ENCODE measurements at places on chromosomes 16 and 17. TPM values are rescaled to one million over a fixed set of nuclear protein-coding genes. Genes with fewer than 3 reads are reported as not detected.

DNA sequence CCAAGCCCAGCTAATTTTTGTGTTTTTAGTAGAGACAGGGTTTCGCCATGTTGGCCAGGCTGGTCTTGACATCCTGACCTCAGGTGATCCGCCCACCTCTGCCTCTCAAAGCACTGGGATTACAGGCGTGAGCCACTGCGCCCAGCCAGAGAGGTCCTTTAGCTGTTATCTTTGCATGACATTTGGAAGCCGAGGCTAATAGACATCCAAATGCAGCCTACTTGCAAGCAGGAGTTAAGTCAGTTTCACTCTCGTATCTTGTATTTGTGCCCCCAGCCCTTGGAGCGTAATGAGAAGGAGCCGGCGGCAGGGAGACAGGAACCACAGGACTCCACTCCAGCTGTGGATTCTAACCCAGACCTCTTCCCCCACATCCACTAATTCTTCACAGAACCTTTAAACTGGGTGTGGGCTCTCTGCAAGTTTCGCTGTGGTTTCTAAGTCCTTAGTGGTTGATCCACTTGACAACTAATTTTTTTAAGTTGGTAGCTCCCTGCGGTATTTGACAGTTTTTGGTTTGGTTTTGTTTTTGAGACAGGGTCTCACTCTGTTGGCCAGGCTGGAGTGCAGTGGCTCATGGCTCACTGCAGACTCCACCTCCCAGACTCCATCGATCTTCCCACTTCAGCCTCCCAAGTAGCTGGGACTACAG is 3.1 kb upstream of the CYTH1 start:
- DNase-seq: no peak

DNA sequence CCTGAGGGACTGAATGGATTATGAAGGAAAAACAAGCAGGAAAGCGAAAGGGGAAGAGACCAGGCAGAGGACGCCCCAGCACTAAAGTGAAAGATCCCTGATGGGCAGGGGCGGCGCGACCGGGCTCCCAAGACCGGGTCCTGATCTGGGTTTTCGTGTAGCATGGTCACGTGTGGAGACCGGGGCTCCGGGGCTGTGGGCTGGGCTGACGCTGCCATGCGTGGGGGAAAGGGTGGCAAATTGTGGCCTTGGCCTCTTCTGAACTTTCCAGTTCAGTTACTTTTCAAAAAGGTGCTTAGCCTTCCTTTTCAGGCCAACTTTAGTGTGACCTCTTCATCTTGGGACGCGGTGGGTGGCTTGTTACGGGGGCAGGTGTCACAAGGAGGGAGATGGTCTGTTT is 57.5 kb downstream of the METRNL start:
- peak; percentile 11 for DNase-seq

GRCh38 chr16:68187505-68187904 is 48.4 kb downstream of the ESRP2 start:
- no peak for DNase-seq

DNA sequence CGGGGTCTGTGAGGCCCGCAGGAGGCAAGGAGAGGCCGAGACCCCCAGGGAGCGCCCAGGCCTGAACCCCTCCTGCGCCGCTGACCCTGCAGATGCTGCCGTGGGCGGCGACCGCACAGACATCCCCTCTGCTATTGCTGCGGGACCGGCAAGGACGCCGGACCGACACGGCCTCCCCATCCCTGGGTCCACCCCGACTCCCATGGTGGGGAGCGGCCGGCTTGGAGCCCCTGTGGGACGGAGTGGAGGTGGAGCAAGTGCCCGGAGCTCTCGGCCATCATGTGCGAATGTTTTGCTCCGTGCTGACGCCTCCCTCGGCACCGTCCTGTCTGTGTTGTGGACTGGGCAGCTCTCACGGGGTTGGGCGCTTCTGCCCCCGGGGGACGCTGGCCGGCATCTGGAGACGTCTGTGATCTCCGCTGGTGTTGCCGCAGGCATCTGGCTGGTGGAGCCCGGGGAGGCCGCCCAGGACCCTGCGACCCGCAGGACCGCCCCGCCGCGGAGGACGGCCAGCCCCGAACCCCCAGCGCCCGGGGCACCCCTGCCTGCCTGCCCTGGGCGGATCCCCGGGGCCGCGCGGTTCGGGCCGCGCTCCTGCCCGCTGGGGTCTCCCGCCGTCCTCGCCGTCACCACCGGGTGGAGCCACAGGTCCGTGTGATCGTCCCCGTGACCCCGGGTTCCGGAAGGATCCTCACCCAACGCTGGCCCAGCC is 12.8 kb upstream of the GNG13 start:
- DNase-seq: no peak

Gene CDRT15
- not detected for total RNA-seq

DNA sequence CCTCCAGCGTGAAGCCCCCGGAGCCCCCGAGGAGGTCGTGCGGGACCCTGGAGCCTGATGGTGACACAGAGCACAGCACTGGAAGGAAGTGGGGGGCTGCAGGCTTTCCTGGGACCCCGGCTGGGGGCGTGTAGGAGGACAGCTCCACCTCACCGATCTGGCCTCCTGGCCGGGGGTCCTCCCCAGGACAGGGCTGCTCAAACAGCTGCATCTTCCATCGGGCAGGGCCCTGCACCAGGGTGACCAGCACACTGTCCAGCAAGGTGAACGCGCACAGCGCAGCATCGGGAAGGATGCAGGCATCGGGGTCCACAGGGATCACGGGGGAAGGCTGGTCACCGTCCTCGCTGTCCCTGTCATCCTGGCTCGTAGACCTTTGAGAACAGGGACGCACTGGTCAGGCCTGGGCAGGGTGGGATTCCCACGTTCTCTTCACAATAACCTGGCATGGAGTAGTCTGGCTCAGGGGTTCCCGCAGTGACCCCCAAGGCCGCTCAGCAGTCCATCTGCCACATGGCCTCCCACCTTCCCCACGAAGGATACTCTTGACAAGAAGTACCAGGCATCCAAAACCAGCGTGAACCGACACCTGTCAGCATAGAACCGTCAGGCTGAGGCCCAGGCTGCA is 1.2 kb downstream of the FAAP100 start:
- no peak for DNase-seq
